NCI-H1436 treated with DMSO at 0.1 percent for 48 hours (cell line): ENCODE measurements at places on chromosomes 12 and 14.

GRCh38 chr14:71688576-71688975, 243.7 kb upstream of the RGS6 start:
- no peak for DNase-seq

DNA sequence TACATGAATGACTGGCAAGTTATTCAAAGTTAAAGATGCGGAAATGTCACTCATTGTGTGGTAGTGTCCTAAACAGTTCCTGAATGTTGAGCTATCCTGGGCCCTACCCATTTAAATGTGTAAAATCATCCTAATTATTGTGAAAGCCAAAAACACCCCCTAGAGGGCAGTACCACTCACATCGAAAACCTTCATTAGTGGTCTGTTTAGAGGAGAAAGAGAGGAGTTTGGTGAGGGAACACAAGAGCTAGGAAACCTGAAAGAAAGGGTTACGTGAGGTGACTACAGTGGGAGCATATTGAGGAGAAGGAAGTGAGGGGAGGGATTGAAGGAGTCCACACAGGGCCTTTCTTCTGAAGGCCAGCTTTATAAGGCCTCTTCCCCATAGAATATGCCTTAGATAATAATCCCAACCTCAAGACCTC, 2.5 kb upstream of the TEP1 start:
- no peak for DNase-seq

- DNase-seq, result no peak
Measured at GRCh38 chr12:99522456-99522855, 125.1 kb upstream of the GARIN6 start.

GRCh38 chr12:114750917-114751316, 66.9 kb upstream of the TBX3 start:
- DNase-seq, result no peak

DNA sequence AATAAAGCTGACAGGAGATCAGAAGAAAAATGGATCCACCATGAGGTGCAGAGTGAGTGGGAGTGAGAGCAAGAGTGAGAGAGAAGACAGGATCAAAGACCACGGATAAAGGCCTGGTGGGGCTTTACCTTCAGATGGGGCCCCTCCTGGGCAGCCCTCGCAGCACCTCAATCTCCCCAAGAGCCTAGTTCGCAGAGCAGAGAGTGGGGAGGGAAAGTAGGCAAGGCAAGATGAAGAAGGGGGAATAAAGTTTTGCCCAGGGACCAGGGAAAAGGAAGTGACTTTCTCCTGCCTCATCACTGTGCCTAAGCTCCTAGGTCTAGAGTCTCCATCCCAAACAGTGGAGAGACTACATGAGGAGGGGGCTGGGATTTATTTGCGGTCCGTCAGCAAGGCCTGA, 10.3 kb downstream of the OR10P1 start:
- no peak for DNase-seq

DNA sequence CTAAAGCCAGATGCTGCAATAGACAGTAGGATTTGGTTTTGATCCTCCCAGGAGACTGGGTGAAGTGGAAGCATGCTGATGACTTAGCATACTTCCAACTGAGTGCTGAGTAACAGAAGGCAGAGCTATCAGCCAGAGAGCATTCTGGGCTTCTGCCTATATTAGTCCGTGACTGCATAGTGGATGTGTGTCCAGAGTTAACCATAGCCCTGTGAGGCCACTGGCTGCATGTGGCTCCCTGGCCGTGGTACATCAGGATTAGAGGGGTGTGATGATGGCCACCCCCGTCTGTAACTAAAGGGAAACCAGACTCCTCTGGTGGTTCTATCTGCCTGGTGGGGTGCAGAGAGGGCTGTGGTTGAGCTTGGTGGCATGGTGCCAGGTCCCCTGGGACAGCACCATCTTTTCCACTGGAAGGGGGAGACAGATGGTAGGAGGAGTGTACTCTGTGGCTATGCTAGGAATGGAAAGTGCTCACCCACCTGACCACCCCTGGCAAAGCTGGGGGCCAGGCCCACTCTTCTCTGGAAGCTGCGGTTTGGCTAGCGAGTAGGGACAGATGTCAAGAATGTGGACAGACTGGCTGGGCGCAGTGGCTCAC, 27.4 kb downstream of the ABCD4 start:
- no peak for DNase-seq
